ENCODE measurements at places on chromosomes 13 and 19. TPM values are rescaled to one million over a fixed set of nuclear protein-coding genes. Genes with fewer than 3 reads are reported as not detected.
A peak's percentile ranks its signal among the peaks of the same experiment; 100 is the strongest.

GRCh38 chr13:83508771-83509301 is 373.4 kb downstream of the SLITRK1 start:
- no peak for DNase-seq
- H3K4me1 ChIP-seq: no peaks in the 10 kb centered on the region
- H3K27me3 ChIP-seq: no peaks in the 10 kb centered on the region
- H3K4me3 ChIP-seq: no peak overlapping the region
- H3K36me3 ChIP-seq: no peaks in the 10 kb centered on the region
- H3K27ac ChIP-seq: no peak overlapping the region

GRCh38 chr19:2665103-2665502 is 37.4 kb downstream of the GNG7 start:
- DNase-seq: no peak
- no peaks in the 10 kb centered on the region for H3K36me3 ChIP-seq
- no peak overlapping the region for H3K27ac ChIP-seq
- H3K4me3 ChIP-seq: no peak overlapping the region

OLFM2 gene
- total RNA-seq: 117 TPM

SLC15A1 gene
- total RNA-seq: 2.4 TPM

ENOX1 gene
- 0.66 TPM for total RNA-seq

PABPC3 gene
- 1.2 TPM for total RNA-seq

DNA sequence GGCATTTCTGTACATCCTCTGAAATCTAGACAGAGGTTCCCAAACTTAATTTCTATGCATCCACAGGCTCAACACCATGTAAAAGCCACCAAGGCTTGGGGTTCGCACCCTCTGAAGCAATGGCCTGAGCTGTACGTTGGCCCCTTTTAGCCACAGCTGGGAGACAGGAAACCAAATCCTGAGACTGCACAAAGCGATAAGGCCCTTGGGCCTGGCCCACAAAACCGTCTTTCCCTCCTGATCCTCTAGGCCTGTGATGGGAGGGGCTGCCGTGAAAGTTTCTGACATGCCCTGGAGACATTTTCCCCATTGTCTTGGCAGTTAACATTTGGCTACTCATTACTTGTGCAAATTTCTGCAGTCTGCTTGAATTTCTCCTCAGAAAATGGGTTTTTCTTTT is 766.4 kb downstream of the GPC5 start:
- no peaks in the 10 kb centered on the region for H3K4me1 ChIP-seq
- H3K36me3 ChIP-seq: no peaks in the 10 kb centered on the region
- no peaks in the 10 kb centered on the region for H3K27me3 ChIP-seq
- no peak overlapping the region for H3K27ac ChIP-seq

KIR3DL1 gene
- total RNA-seq: not detected

PRDX2 gene
- 486 TPM for total RNA-seq

- H3K4me3 ChIP-seq: no peak overlapping the region
- H3K4me1 ChIP-seq: no peaks in the 10 kb centered on the region
- no peak overlapping the region for H3K27ac ChIP-seq
- H3K36me3 ChIP-seq: peaks cover 8% of the 10 kb centered on the region
- no peaks in the 10 kb centered on the region for H3K27me3 ChIP-seq
- DNase-seq: no peak
Measured at GRCh38 chr19:15240515-15240914, 8.3 kb upstream of the EPHX3 start.

DNA sequence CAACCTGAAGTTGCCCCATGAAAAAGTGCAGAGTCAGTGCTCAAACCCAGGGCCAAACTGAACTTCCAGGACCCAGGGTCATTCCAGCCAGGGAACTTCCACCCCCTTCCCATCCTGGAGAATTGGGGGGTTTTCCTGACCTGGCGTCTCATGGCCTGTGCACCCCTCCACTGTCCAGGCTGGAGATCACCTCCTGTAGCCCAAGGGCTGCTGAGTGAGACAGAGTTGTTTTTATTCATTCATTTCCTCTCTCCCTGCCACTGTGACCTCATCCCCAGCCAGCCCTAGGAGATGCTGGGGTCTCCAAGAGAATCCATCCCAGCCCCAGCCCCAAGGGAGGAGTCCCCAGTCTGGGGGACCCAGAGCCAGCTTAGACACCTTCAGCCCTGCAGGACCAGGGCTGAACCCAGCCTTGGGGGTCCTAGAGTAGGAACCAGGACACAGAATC is 4.2 kb downstream of the FCHO1 start:
- H3K4me1 ChIP-seq: no peaks in the 10 kb centered on the region
- H3K27me3 ChIP-seq: no peaks in the 10 kb centered on the region
- H3K4me3 ChIP-seq: no peak overlapping the region
- no peaks in the 10 kb centered on the region for H3K36me3 ChIP-seq
- no peak overlapping the region for H3K27ac ChIP-seq

GRCh38 chr13:99677116-99677951 is 176.1 kb downstream of the TM9SF2 start:
- H3K27ac ChIP-seq: no peak overlapping the region
- no peak for DNase-seq
- H3K27me3 ChIP-seq: no peaks in the 10 kb centered on the region
- H3K4me3 ChIP-seq: no peak overlapping the region

DNA sequence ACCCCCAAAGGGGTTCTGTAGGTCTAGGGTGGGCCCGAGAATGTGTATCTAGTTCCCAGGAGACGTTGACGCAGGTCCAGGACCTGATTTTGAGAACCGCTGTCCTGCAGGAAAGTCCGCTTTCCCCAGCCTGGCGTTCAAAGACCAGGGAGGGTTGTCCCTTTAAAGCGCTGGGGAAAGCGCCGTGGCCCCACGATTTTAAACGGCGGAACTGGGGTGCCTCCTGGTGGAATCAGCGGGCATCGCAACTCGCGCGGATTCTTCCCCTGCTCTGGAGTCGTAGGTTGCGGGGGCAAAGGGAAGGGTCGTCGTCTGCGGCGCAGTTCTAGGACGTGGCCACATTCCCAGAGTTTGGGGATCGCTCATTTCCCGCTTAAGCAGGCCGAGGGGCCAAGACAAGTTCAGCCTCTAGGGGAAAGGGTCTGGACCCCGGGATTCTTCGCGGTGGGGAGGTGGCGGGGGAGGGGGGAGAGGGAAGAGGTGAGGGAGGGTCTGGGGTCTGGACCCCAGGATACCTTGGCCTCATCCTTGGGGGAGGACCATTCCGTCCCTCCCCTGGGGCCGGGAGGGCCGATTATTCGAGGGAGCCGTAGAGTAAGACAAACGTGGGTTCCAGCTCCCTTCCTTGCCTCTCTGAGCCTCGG is 7.7 kb downstream of the PNMA8B start:
- H3K27me3 ChIP-seq: peaks cover 68% of the 10 kb centered on the region
- H3K4me1 ChIP-seq: peaks cover 21% of the 10 kb centered on the region
- no peak overlapping the region for H3K27ac ChIP-seq
- H3K4me3 ChIP-seq: peak overlapping the region; percentile 63
- no peaks in the 10 kb centered on the region for H3K36me3 ChIP-seq

TDRD12 gene
- 2.8 TPM for total RNA-seq

MUC16 gene
- 0.42 TPM for total RNA-seq

SMAD9 gene
- total RNA-seq: 1.3 TPM

ETFB gene
- 37.3 TPM for total RNA-seq

DNA sequence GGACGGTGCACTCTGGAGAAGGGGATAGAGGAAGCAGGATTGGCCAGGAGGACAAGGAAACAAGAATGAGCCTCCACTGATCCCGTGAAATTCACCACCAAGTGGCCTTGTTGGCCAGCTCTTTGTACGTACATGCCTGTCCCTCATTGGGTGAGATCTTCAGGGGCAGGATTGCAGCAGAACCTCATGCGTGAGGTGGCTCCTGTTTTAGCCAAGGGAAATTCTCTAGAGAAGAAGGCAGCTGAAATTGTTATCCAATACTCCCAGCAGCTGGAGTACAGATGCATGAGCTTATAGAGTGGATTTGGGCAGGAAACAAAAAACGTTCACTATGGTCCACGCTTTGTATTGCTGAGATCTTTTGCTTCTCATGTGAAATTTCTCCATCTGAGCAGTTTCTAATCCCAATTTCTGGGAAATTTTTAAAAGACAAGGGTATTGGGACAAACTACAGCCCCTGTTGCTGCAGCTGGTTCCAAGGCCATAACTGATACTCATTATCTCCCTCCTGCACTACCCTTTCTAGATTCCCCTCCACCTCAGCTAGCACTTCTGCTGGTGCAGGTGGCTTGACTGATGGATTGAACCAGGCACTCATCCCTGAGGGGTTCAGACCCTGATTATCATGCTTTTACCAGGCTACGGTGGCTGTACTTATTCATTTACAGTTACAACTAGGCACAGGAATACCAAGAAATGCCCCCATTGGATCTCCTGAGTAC is 3.9 kb upstream of the RNF6 start:
- no peak overlapping the region for H3K27ac ChIP-seq
- H3K4me3 ChIP-seq: no peak overlapping the region
- H3K4me1 ChIP-seq: 0 out of 2 replicates have a peak, but pooled peaks cover under 1% of the 10 kb centered on the region
- no peaks in the 10 kb centered on the region for H3K27me3 ChIP-seq

- no peaks in the 10 kb centered on the region for H3K36me3 ChIP-seq
- H3K4me3 ChIP-seq: peak overlapping the region; percentile 80
- H3K27ac ChIP-seq: peak overlapping the region; percentile 72
- H3K4me1 ChIP-seq: peaks cover 14% of the 10 kb centered on the region
Measured at GRCh38 chr19:38211151-38211591, 12.9 kb downstream of the DPF1 start.

GRCh38 chr13:79678100-79678499 is 197.1 kb downstream of the NDFIP2 start:
- no peak overlapping the region for H3K27ac ChIP-seq
- no peak overlapping the region for H3K4me3 ChIP-seq

DNA sequence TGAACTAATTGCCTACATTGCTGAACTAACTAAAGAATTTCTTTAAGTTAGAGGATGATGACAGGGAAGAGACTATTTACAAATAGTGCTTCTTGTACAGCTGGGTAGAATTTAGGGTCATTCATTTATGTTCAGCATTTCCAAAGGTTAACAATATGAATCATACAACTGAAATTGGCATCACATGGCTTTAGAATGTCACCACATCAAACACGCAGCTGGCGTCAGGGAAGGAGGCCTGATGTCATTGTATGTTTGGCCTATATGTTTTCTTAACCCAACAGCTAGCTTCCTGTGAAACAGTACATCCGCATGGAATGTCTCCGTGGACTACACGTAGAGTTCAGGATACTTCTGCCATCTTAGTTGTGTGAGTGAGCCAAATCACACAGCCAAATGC is 99.0 kb upstream of the TNFSF11 start:
- no peak overlapping the region for H3K27ac ChIP-seq
- H3K36me3 ChIP-seq: no peaks in the 10 kb centered on the region
- no peak overlapping the region for H3K4me3 ChIP-seq
- DNase-seq: no peak
- H3K27me3 ChIP-seq: no peaks in the 10 kb centered on the region
- no peaks in the 10 kb centered on the region for H3K4me1 ChIP-seq

KCNJ14 gene
- total RNA-seq: 0.94 TPM

KIR2DL4 gene
- total RNA-seq: not detected

- peak; percentile 97 for DNase-seq
- peak overlapping the region; percentile 98 for H3K27ac ChIP-seq
- H3K4me1 ChIP-seq: peaks cover 48% of the 10 kb centered on the region
- no peaks in the 10 kb centered on the region for H3K36me3 ChIP-seq
- H3K4me3 ChIP-seq: peak overlapping the region; percentile 92
Measured at GRCh38 chr19:18292810-18293641, 11.6 kb upstream of the JUND start.

GRCh38 chr13:35785576-35786303 is 309.3 kb upstream of the MAB21L1 start:
- H3K4me1 ChIP-seq: no peaks in the 10 kb centered on the region
- H3K27me3 ChIP-seq: no peaks in the 10 kb centered on the region
- no peak for DNase-seq
- no peaks in the 10 kb centered on the region for H3K36me3 ChIP-seq
- H3K4me3 ChIP-seq: no peak overlapping the region

DNA sequence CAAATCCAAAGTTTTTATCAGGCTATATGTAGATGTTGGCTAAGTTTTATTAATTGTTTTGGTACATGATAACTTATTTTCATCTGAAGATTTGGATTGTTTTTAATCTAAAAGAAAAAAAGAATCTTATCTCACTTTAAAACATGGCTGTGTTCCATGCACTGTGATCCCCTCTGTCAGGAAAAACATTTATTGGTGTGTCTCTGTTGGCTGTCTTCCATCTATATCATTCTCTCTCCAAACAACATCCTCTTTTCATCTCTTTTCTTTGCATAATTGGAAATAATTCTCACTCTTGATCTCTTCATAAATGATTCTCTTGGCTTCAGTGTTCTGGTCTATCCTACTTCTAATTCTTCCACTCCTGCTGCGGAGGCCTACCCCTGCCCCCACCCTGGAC is 4.2 kb downstream of the NALCN start:
- no peak for DNase-seq
- H3K27ac ChIP-seq: no peak overlapping the region
- peaks cover 29% of the 10 kb centered on the region for H3K27me3 ChIP-seq
- H3K4me1 ChIP-seq: 0 out of 2 replicates have a peak, but pooled peaks cover 3% of the 10 kb centered on the region
- no peak overlapping the region for H3K4me3 ChIP-seq

DNA sequence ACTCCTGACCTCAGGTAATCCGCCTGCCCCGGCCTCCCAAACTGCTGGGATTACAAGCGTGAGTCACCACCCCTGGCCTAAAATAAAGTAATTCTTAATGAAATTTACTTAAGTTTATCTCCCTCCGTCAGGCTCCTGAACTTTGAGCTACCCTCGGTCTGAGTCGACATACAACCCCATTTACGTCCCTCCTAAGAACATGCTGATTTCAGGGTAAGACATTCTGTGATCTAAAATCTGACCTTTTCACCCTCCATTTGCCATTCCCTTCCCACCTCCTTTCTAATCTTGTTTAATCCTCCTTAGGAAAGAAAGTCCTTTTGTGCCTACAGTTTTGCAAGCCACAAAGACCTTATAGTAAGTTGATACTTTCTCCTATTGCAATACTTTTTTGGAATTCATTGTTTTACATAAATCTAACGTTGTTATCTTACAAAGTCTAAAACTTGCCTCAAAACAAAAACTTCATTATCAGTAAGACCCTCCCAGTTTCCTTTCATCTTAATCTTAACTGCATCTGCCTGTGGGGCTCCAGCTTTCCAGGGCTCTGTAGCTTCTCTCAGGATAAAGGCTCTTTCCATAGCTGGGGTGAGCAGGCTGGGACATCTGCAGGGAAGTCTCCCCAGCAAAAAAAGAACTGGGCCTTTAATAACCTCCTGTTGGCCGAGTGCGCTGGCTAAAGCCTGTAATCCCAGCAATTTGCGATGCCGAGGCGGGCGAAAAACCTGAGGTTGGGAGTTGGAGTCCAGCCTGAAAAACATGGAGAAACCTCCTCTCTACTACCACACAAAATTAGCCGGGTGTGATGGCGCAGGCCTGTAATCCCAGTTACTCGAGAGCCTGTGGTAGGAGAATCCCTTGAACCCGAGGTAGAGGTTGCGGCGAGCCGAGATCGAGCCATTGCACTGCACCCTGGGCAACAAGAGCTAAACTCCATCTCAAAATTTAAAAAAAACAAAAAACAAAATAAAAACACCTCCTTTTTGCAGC is 143.1 kb downstream of the ZNF737 start:
- DNase-seq: no peak
- peaks cover 19% of the 10 kb centered on the region for H3K36me3 ChIP-seq
- H3K27me3 ChIP-seq: no peaks in the 10 kb centered on the region
- H3K4me3 ChIP-seq: peak overlapping the region; percentile 79
- H3K4me1 ChIP-seq: peaks cover 21% of the 10 kb centered on the region
- H3K27ac ChIP-seq: peak overlapping the region; percentile 99
